Naive B cell (primary cell): ENCODE measurements at places on chromosomes 5 and 9.

DNA sequence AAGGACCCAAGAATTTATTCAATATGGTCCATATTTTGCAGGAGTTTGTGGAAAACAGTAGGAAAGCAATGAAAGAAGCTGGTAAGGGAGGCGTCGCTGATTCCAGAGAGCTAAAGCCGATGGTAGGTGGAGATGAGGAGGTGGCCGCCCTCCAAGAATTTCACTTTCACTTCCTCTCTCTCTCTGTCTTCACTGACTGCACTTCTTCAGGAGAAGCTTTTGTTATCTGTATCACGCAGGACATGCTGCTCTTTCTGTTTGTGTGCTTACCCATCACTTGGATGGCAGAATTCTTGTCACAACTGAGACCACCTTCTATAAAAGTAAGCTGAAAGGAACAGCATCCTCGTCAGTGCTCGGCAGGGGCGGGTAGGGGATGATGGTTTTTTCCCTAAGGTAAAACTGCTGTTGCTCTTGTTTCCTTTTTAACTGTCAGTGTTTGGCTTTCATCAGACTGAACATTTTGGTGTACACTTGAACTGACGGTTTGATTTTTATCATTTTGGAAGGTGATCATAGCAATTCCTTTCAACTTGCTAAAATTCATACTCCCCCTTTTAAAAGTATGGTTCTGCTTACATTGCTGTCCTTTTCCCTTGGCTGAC is 62.4 kb upstream of the FSD1L start:
- H3K4me3 ChIP-seq, result peak overlapping the region; percentile 29
- H3K4me1 ChIP-seq, result peaks cover 8% of the 10 kb centered on the region
- no peaks in the 10 kb centered on the region for H3K36me3 ChIP-seq
- DNase-seq, result peak; percentile 49

DNA sequence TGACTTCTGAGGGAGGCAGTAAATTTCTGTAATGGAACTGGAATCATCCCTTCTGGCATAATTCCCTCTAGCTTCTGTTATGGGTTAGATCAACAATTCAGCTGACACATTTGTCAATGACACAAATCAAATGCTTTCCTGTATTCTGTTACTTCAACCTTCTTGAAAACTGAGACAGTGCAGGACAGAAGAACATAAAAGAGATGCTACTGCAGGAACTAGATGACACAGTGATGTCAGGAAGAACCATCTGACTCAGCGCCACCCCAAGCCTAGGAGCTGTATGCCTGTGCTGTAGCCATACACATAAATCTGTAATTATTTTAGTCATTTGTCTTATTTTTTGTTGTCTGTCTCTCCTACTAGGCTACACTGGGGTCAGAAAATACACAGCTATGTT is 18.2 kb upstream of the CEP120 start:
- H3K36me3 ChIP-seq, result no peaks in the 10 kb centered on the region
- no peaks in the 10 kb centered on the region for H3K4me1 ChIP-seq
- DNase-seq, result no peak
- H3K27me3 ChIP-seq, result peaks cover 8% of the 10 kb centered on the region

- peaks cover 48% of the 10 kb centered on the region for H3K4me1 ChIP-seq
- H3K27me3 ChIP-seq, result no peaks in the 10 kb centered on the region
- H3K4me3 ChIP-seq, result no peak overlapping the region
- no peaks in the 10 kb centered on the region for H3K36me3 ChIP-seq
- DNase-seq, result no peak
- no peak overlapping the region for H3K27ac ChIP-seq
Measured at GRCh38 chr9:135903358-135903656, 4.0 kb downstream of the CAMSAP1 start.

DNA sequence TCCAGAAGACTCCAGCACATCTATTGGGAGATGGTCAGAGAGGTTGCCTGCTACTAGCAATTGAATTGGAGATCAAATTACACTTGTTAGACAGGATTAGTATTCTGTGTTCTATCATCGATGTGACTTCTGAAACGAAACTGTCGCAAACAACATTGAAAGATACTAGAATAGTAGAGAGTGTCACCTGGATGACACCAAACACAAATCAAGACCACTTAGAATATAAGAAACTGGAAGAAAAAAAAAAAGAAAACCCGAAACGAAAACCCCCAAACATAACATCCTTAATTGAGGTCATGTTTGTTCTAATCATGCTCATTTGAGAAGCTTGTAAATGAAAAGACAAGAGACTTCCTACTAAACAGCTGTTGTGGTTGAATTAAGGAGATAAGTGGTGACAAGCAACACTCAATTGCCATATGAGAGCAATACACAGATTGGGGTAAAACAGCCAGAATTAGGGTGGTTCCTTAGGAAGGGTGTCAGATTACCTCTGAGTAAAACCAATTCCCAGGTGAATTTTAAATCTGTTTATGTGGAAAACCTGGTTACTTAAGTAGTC is 97.6 kb downstream of the BASP1 start:
- peak; percentile 37 for DNase-seq
- no peaks in the 10 kb centered on the region for H3K36me3 ChIP-seq
- peaks cover 57% of the 10 kb centered on the region for H3K4me1 ChIP-seq

- H3K27me3 ChIP-seq, result peaks cover 18% of the 10 kb centered on the region
- no peak overlapping the region for H3K4me3 ChIP-seq
- peak; percentile 84 for DNase-seq
- H3K27ac ChIP-seq, result peak overlapping the region; percentile 85
- no peaks in the 10 kb centered on the region for H3K36me3 ChIP-seq
Measured at GRCh38 chr9:21381448-21382339, 3.5 kb downstream of the IFNA2 start.
